Brain microvascular endothelial cell (primary cell): ENCODE measurements at places on chromosomes 2 and 18.

DNA sequence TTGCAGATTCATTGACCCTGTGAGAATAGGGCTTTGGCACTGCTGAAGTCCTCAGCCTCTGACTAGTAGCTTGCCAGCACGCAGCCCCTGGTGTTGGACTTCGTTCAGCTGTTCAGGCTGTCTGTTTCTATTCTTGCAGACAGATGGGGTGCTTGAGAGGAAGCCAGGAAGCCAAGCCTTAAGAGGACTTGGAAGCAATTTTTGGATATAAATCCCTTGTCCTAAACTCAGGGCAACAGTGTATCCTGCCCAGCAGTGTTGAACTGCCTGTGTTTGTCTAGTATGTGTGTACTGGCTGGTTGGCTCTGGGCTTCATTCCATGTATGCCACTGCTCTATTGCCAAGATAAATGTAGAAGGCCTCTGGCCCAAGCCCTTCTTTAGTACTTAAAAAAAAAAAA lies 108.6 kb downstream of the COMMD1 start:
- peak; percentile 55 for DNase-seq

- DNase-seq, result no peak
Measured at GRCh38 chr2:46001290-46001689, 295.9 kb upstream of the EPAS1 start.

GRCh38 chr2:205706769-205707381 lies 24.6 kb downstream of the NRP2 start:
- DNase-seq, result peak; percentile 94

- DNase-seq, result no peak
Measured at GRCh38 chr2:7724336-7724735, 807.1 kb downstream of the RNF144A start.

DNA sequence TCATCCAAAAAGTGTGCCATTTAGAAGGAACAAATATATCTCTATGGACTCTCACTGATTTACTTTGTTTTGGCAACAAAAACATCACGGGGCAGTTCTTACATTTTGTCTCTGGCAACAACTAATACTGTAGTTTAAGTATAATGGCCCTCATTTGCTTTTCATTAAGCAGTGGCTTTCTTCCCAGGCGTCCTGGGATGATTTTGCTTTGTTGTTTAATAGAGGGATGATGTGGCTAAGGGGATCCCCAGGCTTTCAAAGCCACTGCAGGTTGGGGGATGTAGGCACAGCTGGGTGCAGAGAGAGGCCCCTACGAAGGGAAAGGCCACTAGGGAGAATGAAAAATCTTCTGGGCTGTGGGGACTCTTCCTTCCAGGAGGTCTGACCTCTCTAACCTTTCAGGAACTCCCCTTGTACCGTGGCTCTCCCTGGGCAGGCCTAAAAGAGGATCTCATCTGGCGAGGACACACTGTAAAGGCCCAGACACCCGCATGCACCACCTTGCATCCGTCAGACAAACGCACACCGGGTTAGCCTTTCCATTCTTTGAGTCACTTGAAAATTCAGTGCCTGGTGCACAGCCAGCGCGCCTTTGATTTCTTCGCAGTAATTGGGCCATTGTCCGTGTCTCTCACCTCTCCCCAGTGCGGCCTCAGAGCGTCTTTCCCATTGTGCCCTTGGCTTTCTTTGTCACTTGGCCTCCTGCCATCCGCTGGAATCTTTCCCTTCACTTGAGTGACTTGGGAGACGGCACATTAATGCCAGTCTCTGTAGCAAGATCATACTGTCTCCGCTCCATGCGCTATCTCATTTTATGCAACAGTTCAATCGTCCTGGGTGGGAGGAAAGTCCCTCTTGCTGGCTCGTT lies 40.3 kb upstream of the AFF3 start:
- DNase-seq, result no peak

DNA sequence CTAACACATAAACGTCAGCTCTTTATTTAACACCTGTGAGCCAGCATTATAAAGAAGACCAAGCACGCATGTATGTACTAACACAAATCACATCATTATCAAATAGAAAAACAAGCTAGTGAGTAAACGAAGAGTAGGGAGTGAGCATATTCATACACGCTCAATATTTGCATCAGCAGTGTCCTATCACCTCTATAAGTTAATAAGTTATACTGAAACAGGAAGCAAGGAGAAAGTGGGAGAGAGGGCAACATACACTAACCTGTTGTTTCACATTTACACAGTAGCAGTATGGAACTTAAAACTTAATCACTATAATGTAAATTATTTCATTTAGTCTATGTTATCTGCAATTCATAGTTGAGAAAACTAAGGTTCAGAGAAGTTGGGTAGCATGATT lies 321.5 kb upstream of the TANK start:
- DNase-seq, result no peak

DNA sequence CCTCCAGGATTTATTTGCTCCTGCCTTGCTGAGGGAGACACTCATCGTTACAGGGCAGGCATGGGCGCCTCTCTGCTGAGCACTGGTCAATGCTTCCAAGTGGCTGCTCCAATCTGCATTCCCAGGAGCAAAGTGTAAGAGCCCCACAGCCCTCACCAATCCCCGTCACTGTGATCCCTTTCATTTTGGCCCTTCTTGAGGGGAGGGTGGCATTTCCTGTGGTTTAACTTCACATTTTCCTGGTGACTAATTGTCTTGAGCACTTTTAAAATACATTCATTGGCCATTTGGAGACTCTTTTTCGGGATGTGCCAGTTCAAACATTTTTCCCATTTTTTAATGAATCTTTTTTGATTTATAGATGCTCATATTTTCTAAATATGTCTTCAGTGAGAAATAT lies 33.0 kb downstream of the TPO start:
- DNase-seq, result no peak

DNA sequence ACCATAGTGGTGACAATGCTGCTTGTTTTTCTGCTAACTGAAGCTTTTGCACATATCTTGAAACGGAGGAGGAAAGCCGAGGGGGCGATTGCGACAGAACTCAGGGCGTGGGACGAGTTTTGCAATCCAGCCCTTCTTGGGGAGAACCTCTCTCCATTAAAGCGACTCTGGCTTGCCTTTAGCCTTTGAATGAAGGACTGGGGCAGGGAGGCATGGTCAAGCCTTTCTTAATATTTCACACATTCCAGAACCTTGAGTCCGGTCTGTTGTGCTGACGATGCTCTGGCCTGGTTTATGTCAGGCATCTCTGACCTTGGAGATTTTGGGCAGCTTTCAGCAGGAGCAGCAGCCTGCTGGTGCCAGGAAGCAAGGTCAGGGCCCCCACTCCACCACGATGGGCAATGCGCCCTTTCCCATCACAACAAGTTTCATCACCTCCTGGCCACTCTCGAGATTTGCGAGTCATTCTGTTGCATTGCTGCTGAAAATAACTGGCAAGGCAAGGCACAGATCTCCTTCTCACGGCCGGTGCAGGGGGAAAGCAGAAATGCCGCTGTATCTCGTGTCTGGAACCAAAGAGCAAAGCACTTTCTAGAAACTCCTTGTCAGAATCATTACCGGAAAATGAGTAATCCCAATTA lies 10.8 kb downstream of the EMILIN2 start:
- peak; percentile 36 for DNase-seq

- DNase-seq, result no peak
Measured at GRCh38 chr2:224377751-224378700, 23.9 kb downstream of the FAM124B start.

GRCh38 chr2:102004581-102004980 lies 12.8 kb downstream of the IL1R2 start:
- DNase-seq, result no peak

DNA sequence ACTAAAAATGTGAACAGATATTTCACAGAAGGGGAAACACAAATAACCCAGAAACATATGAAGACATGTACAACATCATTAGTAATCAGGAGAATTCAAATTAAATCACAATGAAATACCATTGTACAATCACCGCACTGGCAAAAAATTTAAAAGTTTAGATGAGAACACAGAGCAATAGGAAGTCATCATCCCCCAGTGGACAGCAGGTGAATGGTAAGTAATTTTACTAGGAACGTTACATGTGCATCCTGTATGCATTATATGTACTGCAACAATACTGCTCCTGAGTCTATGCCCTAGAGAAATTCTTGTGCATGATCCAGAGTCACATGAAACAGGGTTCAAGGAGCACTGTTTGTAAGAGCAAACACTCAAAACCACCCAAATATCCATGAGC lies 713.8 kb downstream of the NRXN1 start:
- DNase-seq, result no peak

GRCh38 chr2:169849710-169850109 lies 22.5 kb downstream of the UBR3 start:
- DNase-seq, result no peak

- no peak for DNase-seq
Measured at GRCh38 chr2:217787160-217787877, 215.5 kb downstream of the TNS1 start.

GRCh38 chr18:76370201-76370600 lies 124.8 kb downstream of the ZNF516 start:
- DNase-seq, result no peak

- no peak for DNase-seq
Measured at GRCh38 chr2:231132129-231132528, 7.3 kb upstream of the HTR2B start.

- no peak for DNase-seq
Measured at GRCh38 chr2:157290525-157290924, 33.0 kb downstream of the GALNT5 start.

- no peak for DNase-seq
Measured at GRCh38 chr2:17792515-17792914, 23.7 kb upstream of the MSGN1 start.

DNA sequence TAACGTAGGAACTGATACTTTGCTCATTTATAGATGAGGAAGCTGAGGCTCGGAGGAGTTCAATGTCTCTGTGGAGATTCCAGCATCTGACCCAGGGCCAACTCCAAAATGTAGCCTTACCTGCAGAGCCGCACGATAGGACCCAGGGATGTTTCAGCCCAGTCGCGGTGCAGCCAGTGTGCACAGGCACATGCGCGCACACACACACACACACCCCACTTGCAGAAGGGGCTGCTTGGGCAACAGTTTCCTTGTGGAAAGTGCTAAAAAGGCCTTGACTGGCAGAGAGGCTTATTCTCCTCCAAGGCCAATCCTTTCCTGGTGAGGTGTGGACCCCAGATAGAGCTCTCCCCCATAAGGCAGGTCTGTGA lies 101.7 kb downstream of the ZFP36L2 start:
- no peak for DNase-seq

DNA sequence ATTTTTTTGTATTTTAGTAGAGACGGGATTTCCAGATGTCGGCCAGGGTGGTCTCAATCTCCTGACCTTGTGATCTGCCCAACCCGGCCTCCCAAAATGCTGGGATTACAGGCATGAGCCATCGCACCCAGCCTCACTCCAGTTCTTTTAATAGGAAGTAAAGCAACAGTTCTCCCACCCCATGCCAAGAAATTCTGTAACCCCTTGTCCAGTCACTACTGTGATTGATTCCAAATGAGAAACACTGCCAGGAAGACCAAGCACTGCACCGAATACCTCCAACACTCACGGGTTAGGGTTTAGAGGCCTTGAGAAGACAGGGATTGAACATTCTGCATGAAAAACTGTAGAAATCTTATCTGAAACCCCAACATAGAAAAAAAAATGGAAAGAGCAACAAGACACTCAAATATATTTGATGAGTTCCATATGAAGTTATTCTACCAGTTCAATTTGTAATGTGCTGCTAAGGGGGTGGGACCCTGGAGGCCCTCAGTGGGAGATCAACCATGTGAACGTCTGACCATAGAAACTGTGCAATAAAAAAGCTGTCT lies 48.2 kb upstream of the BIN1 start:
- DNase-seq, result no peak

DNA sequence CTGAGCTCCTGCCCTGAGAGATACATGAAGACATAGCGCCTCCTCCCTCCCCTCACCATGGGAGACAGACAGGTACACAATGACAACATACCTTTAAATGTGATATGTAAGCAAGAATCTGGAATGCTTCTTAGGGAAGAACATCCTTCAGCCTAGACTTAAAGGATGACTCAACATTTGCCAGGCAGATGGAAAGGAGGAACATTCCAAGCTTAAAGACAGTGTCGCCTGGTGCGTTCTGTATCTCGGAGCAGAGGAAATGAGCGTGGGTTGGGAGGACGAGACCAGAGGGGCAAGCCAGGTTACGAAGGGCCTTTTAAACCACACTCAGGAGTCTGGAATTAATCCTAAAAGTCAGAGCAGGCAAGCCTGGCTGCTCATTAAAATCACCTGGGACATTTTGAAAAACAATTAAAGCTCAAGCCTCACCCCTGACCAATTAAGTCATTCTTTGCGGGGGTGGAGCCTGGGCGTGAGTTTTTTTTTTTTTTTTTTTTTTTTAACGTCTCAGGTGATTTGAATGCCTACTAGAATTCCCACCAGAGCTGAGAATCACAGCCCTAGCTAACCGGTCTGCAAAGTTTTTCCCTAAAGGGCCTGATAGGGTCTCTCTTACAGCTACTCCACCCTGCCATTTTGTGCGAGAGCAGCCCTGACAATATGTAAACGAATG lies 131.2 kb upstream of the SEC11C start:
- DNase-seq, result peak; percentile 75

- DNase-seq, result no peak
Measured at GRCh38 chr2:236055471-236055870, 112.7 kb downstream of the GBX2 start.
